Activated naive CD4-positive, alpha-beta T cell treated with anti-CD3 and anti-CD28 coated beads, Interleukin-2, amount 50 U/mL, for 16 hours (primary cell): ENCODE measurements at places on chromosomes 6 and 20.

DNA sequence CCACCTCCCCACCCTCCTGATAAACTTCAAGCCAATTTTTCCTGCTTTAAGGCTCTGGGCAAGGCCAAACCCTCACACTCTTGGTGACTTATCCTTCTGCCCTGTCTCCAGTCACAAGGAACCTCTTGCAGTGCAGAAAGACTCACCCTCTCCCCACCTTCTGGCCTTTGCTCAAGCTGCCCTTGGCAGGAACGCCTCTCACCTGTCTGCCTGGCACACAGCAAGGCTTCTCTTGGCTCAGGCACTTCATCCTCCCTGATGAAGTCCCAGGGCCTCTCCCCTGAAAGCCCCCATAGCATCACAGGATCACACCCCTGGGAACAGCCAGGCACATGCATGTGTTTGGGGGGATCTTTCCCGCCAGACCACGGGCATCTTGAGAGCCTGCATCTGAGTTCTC lies 68.8 kb upstream of the NNAT start:
- DNase-seq = no peak

DNA sequence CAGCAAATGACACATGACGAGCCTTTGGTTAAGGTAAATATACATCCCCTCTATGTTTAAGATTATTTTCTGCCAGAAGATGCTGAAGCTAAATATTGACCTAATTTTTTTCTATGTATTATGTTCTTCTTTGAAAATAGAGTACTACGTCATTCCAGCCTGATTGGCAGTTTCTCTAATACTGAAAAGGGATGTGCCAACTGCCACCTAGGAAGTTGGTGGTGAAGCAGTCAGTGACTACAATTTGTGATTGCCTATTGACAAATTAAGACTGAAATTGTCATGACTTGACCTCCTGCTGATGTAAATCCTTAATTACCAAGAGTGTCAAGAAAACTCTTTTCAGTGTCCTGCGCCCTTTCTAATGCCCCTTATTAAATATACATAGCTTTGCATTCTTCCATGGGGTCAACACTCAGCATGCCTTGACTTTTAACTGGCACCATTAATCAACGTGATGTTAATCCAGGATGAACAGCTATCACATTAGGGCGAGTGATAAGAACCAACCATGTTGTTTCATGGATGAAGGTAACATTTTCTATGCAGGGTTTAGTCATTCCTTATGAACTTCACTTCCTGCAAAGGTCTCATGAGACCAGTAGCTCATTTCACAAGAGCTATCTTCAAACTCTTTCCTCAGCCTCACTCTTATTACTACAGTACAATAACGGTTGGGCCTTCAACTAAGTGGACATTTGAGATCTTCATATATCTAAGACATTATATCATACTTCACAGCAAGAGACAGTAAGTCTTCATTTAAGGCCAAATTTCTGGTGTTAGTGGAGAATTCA lies 22.5 kb upstream of the SGK1 start:
- DNase-seq = no peak

DNA sequence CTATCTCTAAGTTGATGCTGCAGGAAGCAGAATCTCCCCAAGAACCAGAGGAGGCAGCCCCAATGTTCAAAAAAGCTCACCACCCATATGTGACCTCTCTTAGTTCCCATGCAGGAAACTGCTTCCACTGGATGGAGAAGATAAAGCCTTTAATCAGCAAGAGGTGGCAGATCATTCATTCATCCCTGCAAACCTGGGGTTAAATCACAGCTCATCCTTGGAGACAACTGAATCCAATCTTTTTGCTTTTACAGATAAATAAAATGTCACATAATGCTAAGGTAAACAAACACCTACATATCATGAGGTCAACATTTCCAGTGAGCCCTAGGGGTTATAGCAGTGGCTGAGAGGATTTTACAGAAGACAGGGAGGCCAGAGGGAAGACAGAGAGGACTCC lies 112.7 kb upstream of the CD93 start:
- DNase-seq = no peak

GRCh38 chr6:112437058-112437457 lies 89.9 kb downstream of the RFPL4B start:
- DNase-seq = no peak

- DNase-seq = no peak
Measured at GRCh38 chr6:1641343-1641885, 31.7 kb downstream of the FOXC1 start.

GRCh38 chr6:45591306-45591705 lies 213.6 kb upstream of the SUPT3H start:
- DNase-seq = no peak

GRCh38 chr20:55140631-55141030 lies 665.2 kb downstream of the DOK5 start:
- no peak for DNase-seq

GRCh38 chr6:134467620-134468019 lies 149.7 kb upstream of the SGK1 start:
- DNase-seq = no peak

- no peak for DNase-seq
Measured at GRCh38 chr6:85483846-85484245, 34.0 kb downstream of the NT5E start.

DNA sequence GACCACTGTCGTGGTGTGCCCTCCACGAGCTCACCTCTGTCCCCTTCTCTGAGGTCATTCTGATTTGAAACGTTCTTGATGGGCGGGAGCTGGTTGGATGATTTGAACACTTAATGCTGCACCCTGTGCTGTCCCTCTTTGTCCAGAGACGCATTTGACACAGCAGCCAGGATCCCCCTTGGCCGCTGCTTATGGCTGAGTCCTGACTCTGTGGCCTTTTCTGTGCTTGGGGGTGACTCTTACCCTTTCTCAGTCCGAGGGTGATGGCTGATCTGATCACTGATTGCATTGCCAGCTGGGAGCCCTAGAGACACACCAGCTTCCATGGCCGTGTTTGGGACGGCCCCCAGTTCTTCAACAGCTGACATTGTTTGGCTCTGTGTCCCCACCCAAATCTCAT lies 43.5 kb upstream of the FRMD1 start:
- DNase-seq = no peak

DNA sequence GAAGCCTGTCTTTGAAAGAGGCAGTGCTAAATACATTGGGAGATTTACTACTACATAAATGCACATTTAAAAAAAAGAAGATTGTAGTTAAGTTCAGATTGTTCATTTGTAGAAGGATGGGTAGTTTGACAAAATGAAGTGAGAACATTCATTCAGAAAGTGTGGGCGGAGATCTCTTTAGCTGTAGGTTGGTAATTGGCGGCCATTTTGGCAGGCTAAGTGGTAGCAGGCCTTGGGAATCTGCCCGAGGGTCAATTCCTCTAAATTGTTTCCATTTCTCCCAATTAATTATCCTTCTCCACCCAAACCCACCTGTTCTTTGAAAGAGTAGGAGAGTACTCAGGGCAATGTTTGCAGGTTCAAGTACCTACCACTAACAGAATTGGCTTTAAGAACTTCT lies 17.9 kb downstream of the SOX4 start:
- no peak for DNase-seq

DNA sequence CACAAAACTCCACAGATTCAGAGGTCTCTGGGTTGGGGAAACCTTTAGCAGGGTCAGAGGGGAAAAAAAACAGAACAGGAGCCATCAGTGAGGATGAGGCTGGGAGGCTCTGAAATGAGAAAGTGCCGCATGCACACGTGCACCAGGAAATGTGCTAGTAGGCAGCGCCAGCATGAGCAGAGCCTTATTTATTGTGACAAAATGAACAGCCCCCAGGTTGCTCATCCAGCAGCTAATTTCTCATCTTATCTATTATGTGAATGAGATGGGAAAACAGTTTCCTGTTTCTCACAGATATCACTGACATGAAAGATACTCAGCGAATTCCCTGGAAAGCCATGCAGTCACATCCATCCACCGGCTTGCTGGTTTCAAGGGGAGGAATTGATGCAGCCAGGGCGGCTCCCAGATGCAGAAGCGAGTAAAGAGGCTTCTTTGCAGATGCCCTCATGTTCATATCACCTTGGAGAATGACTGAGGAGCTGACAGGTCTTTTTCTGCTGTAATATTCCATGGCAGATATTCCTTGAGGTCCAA lies 176.1 kb downstream of the MBOAT1 start:
- no peak for DNase-seq

GRCh38 chr6:113292646-113293422 lies 564.3 kb upstream of the MARCKS start:
- DNase-seq = no peak

GRCh38 chr6:31422587-31422986 lies 19.2 kb downstream of the MICA start:
- no peak for DNase-seq

DNA sequence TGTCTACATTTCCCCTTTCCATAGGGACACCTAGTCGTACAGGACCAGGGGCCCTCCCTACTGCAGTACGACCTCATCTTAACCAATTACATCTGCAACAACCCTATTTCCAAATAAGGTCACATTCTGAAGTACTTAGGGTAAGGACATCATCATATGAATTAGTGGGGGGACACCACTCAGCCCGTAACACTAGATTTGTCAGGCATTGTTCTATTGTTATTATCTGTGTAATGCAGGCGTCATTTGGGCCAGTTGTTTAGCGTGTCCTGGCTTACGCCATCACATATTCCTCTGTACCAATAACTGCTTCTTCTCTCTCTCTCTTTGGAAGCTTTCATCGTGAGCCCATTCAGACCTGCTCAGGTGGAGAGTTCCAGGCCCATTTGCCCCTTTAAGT lies 89.3 kb downstream of the CAP2 start:
- no peak for DNase-seq

- no peak for DNase-seq
Measured at GRCh38 chr6:157677235-157677634, 145.8 kb upstream of the SNX9 start.

- DNase-seq = no peak
Measured at GRCh38 chr6:63487103-63487813, 85.0 kb upstream of the LOC128125822 start.

DNA sequence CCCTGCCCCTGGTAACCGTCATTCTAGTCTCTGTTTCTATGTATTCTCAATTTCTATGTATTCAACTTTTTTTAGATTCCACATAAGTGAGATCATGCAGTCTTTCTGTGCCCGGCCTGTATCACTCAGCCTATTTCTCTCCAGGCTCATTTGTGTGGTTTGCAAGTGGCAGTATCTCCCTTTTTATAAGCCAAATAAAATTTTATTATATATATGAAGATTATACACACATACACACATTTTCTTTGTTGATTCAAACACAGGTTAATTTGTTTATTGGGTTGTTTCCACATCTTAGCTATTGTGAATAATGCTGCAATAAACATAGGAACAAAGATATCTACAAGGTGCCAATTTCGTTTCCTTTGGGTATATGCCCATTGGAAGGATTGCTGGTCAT lies 571.7 kb downstream of the DHX35 start:
- no peak for DNase-seq

DNA sequence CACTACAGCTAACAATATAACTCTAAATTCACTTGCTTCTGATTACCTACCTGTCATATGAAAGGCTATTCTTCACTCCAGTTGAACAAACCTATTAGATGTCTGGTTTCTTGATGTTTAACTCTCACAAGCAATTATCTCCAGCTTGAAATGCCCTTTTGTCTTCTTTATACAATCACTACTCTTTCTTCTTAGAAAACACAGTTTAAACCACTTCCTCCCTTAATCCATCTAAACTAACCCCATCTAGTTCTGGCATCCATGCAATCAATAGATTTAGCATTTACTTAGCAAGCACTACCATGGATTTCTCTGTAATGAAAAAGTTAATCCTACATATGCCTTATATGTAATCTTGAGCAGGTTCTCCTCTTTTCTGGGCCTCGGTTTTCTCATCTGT lies 127.3 kb downstream of the ATXN1 start:
- no peak for DNase-seq

- DNase-seq = no peak
Measured at GRCh38 chr6:121590916-121591315, 155.5 kb downstream of the GJA1 start.

DNA sequence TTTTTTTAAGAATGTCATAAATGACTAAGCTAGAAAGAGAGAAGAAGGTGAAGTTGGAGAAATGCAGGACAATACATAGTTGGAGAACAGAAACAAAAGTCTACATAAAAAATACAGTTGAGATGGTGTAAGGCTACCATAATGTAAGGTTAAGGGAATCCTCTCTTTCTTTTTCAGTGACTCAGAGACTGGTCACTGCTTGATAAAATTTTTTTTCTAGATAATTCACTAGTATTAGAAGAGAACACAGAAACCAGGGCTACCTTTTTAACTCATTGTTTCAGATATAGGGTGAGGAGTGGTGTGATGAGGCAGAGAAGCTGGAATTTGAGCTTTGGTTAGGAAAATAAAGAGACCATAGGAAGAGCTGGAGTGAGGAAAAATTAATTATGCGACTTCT lies 18.2 kb upstream of the EDN1 start:
- DNase-seq = no peak

DNA sequence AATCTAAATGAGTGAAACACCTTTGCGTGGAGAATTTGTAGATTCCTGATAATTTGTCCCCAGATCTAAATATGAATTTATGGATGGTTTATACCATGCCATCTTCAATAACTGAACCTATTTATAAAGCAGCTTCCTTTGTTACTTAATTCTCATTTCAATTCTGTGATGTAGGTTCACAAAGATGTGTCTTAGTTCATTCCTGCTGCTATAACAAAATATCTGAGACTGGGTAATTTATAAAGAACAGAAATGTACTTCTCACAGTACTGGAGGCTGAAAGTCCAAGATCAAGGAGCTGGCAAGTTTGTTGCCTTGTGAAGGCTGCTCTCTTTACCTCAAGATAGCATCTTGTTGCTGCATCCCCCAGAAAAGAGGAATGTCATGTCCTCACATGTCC lies 2.1 kb upstream of the TFB1M start:
- DNase-seq = no peak

- no peak for DNase-seq
Measured at GRCh38 chr6:36217188-36217587, 20.6 kb downstream of the BRPF3 start.

DNA sequence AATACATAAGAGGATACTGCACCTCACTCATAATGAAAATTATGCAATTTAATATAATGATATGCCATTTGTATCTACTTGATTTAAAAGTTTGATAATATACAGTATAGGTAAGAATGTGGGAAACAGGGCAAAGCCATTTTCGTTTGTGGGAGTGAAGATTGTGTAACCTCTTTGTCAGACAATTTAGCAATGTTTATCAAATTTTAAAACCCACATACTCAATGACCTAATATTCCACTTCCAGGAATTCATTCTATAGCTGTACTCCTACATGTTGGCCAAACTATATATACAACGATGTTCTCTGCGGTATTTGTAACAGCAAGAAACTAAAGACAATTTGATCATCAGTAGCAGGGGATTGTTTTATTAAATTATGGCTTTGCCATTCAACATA lies 17.8 kb upstream of the FKBP5 start:
- DNase-seq = no peak

GRCh38 chr6:15662326-15663129 lies at the start of gene DTNBP1:
DTNBP1 (minus strand) TSS chr6:15663028; CDS start chr6:15662869, 159 bp downstream.
- DNase-seq = peak; percentile 87
